ENCODE measurements at places on chromosomes 5 and 9. TPM values are rescaled to one million over a fixed set of nuclear protein-coding genes. Genes with fewer than 3 reads are reported as not detected.

DNA sequence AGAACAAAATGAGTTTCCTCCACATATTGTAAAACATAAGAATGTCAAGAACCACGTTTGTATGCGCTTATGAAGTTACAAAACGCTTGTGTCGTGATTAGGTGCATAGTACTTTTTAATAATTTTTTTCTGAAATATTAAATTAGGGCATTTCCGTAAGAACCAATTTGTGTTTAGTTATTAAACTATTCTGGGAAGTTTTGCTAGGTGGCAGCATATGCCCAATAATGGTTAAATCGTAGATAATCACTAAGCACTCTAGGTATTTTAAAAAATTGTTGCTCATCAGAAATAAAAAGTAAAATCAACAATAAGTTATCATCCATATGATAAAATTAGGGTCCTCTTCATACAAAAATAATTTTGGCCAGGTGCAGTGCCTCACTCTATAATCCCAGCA lies 5.4 kb downstream of the SRFBP1 start:
- DNase-seq = no peak

The TOR4A gene
- 3.6 TPM for polyA plus RNA-seq

DNA sequence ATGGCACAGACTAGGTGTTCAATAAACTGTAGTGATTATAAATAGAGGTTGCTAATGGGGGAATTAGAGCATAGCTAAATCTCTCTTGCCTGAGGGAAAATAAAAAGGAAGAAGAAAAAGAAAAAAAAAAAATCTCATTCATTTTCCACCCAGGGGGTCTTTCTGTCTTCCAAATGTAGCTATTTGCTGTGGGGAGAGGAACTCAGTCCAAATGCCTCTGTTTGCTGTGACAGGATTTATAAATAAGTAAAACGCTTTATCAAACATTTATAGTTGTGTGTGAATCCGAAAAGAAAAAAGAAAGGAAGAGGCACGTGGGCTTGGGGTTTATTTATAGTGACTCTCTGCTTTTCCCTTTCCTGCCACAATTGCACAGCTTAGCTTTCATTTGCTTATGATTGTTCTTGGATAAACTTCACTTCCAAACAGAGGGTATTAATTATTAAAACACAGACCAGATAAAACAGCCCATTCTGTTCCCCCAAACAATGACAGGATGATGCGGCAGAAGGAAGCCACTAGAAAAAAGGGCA lies 245.7 kb downstream of the ASTN2 start:
- no peak for DNase-seq

The ACOT12 gene
- 0.91 TPM for polyA plus RNA-seq

DNA sequence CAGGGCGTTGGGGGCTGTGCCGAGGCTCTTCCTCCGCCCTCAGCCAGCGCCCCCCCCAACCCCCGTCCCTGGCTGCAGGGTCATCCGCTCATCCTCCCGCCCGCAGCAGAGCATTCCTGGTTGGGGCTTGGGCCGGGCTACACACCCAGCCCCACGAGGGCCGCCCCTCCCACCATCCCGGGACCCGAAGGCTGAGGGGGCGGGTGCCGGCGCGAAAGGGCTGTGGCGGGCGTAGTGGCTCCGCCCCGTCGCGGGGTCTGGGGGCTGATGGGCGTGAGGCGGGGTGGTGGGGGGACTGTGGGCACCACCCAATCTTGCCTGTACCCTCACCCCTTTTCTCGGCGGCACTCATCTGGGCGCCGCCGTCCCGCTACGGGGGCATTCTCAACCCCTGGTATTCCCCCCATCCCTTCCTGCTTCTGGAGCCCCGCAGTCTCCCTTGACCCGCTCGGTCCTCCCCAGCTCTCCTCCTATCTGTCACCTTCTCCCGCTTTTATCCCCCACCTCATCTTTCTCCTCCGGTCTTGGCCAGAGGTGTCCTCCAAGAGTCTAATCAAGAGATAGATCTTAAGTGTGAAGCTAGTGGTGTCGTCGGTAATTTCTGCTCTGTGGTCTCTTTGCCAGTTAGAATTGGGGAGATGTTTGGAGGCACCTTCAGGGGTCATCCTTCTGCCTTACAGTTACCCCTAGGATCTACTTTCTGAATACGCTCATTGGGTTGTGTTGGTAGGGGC lies 1.6 kb downstream of the FER start:
- peak; percentile 28 for DNase-seq

DNA sequence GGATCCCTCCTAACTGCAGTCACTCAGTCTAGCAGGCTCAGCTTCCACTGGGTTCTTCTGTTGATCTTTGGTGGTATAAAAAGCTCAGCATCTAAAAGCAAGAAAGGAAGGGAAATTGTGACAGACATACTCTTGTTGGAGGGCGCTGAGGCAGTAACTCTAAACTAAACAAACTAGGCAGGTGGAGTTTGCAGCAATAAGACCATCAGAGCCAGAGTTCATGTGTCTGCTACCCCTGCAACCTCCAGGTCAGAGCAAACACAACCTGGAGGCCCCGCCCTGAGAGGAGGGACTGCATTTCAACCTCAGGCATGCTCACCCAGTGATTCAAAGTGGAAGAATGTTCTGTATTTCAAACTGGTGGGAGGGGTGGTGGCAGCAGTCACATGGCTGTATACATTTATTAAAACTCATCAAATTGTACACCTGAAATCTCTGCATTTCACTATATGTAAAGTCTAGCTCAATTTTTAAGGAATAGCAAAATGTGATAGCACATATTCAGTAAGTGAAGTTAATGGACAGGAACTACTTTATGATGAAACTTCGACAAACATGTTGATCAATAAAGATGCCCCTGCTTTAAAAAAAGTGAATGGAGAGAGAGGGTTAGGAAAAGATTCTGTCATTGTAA lies 7.1 kb downstream of the ACTL7A start:
- no peak for DNase-seq

The PDZD2 gene
- 19.9 TPM for polyA plus RNA-seq

DNA sequence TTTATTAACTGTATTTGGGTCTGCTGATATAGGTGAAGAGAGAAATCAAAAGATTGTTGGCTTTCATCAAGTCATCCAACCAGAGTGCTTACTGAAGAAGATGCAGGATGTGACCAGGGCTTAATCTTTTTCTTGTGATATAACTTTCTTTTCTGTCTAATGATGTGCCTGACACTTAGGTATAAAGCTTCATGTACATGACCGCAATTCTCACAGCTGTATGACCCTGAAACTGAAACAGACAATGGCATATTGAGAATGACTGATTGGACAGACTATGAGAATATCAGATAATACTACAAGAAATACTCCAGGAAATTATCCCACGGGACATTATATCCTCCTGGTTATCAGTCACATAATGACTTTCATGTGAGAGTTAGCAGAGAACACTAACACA lies 32.5 kb upstream of the FAM174A start:
- DNase-seq = no peak

The GCNT1 gene
- 5.6 TPM for polyA plus RNA-seq

GRCh38 chr9:8332331-8332650 lies 532.7 kb upstream of the DMAC1 start:
- no peak for DNase-seq

DNA sequence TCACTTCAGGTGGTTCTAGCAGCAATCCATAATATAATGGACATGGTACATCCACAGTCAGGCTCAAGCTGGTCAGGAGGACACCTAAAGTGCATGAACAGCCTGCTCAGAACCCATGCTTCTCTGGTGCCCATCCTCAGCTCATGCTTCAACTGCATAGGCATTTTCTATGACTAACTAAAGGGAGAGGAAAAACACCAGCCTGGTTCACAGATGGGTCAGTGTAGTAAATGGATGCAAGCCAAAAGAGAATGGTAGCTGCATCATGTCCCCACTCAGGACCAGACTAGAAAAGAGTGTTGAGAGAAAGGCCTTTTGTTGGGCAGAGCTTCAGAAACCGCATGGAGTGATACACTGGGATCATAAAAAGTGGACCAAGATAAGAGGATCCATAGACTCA lies 556.6 kb downstream of the TLE1 start:
- DNase-seq = no peak

GRCh38 chr9:126635061-126635460 lies 21.3 kb downstream of the LMX1B start:
- DNase-seq = no peak

The GRXCR2 gene
- polyA plus RNA-seq = not detected

DNA sequence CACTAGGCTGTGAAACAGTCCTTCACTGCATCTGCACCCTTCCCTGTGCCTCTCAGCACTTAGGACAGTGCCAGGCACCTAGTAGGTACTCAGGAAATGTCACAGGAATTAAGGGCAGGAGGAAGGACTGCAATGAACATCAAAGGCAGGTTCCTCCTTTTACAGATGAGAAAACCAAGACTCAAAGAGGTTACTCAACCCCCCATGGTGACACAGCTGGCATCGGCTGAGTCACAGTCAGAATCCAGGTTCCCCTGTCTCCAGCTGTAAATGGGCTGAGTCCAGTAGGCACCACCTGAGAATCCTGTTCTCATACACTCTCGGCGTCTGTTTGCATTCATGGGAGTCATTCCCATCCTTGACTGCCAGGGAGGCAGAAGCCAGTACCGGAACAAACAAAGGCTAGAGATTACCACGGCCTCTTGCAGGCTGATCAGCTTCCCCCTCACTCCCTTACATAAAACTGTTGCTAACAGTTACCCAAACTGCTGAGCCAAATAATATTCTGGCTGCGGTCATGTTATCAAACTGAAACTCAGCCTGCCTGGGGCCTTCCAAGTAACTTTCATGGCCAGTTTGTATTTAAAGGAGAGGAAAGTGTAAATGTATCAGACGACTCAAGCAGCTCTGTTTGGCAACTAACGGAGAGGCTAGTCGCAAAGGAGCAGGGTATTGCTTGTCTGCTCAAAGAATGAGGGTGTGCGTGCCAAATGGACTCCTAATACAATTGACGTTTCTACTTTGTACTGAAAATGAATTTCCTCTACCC lies 201.7 kb downstream of the PAPPA start:
- DNase-seq = no peak

- DNase-seq = no peak
Measured at GRCh38 chr5:109529520-109529919, 119.7 kb upstream of the PJA2 start.

DNA sequence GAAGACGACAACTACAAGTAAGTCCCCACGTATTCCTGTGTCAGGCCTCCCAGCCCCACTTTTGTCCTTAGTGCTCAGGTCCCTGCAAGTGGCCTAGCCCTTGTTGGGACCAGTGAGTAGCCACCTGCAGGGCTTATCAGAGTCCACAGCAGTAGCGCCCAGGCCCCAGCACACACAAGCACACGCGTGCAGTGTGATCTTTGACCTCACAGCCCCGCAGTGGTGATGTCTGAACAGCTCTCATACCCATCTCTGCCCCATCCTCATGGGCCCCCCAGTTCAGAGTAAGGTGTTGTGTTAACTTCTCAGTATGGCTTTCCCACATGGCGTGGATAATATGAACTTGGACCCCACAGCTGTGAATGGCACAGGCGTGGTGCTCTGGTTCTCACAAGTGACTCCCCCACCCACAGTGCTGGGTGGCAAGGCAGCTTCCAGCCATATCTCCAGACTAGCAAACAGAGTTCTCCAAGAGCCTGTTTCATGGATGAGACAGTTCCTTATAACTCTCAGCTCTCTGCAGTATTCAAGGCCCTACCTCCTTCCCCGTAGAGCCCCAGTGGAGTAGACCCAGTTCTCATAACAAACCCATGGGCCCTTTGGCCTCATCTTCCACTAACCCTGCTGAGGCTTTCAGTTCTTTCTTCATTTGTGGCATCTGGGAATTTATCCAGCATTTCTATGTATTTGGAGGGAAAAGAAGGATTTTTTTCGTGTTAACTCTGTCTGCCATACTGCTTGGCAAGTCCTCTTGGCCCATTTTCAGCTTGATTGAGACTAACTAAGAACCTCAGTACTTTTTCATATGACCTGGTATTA lies 46.5 kb upstream of the ANGPTL2 start:
- DNase-seq = no peak

GRCh38 chr5:151470439-151470838 lies 23.0 kb downstream of the SLC36A1 start:
- DNase-seq = no peak

GRCh38 chr5:172052450-172053236 lies 46.2 kb upstream of the FBXW11 start:
- no peak for DNase-seq

DNA sequence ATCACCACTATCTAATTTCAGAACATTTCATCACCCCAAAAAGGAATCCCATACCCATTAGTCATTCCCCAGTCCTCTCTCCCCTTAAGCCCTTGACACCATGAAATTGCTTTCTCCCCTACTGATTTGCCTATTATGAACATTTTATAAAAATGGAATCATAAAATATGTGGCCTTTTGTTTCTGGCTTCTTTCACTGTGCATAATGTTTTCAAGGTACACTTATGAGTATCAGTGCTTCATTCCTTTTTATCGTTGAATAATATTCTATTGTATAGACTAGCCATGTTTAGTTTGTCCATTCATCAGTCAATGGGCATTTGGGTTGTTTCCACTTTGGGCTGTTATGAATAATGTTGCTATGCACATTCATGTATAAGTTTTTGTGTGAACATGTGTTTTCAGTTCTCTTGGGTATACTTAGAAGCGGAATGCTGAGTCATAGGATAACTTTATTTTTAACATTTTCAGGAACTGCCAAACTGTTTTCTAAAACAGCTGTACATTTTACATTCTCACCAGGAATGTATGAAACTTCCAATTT lies 40.4 kb upstream of the FGF1 start:
- no peak for DNase-seq

The LURAP1L gene
- polyA plus RNA-seq = 22.7 TPM

GRCh38 chr5:69317391-69317790 lies 15.2 kb downstream of the CCDC125 start:
- DNase-seq = no peak

GRCh38 chr5:128667152-128667551 lies 129.1 kb upstream of the FBN2 start:
- no peak for DNase-seq

- no peak for DNase-seq
Measured at GRCh38 chr9:105065098-105066088, 137.4 kb upstream of the ABCA1 start.

The LSM11 gene
- 6.8 TPM for polyA plus RNA-seq

GRCh38 chr9:33921967-33922895 lies 105.3 kb downstream of the UBE2R2 start:
- no peak for DNase-seq

DNA sequence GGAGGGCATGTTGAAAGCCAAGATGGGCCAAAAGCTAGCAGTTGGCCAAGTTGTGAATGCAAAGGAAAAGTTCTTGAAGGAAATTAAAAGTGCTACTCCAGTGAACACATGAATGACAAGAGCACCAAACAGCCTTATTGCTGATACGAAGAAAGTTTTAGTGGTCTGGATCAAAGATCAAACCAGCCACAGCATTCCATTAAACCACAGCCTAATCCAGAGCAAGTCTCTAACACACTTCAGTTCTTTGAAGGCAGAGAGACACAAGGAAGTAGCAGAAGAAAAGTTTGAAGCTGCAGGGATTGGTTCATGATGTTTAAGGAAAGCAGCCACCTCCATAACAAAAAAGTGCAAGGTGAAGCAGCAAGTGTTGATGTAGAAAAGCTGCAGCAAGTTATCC lies 71.6 kb downstream of the ERCC6L2 start:
- DNase-seq = no peak

- DNase-seq = no peak
Measured at GRCh38 chr5:58466939-58467338, 7.1 kb upstream of the PLK2 start.
